ENCODE measurements at places on chromosomes 7 and 10.

GRCh38 chr10:44384601-44385025, 284 bp downstream of the CXCL12 start:
- no peak for DNase-seq

DNA sequence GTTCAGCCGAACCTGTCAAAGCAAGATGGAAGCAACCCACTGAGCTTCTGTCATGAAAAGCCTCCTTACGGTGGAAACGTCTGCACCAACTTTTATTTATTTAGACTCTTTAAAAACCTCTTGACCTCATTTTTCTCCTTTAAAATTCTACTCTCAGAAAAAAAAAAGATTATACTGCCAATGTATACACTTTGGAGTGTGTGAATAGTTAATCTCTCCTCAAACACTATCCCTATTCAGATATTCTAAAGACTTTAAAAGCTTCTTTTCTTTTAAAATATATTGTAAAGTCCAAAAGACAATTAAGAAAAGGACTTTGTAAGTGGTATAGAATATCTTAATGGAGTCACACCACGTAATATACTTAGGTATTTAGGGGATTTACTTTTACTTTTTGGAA, 335.2 kb upstream of the SEMA3D start:
- DNase-seq = no peak

- DNase-seq = no peak
Measured at GRCh38 chr10:129793996-129794395, 170.1 kb downstream of the EBF3 start.

DNA sequence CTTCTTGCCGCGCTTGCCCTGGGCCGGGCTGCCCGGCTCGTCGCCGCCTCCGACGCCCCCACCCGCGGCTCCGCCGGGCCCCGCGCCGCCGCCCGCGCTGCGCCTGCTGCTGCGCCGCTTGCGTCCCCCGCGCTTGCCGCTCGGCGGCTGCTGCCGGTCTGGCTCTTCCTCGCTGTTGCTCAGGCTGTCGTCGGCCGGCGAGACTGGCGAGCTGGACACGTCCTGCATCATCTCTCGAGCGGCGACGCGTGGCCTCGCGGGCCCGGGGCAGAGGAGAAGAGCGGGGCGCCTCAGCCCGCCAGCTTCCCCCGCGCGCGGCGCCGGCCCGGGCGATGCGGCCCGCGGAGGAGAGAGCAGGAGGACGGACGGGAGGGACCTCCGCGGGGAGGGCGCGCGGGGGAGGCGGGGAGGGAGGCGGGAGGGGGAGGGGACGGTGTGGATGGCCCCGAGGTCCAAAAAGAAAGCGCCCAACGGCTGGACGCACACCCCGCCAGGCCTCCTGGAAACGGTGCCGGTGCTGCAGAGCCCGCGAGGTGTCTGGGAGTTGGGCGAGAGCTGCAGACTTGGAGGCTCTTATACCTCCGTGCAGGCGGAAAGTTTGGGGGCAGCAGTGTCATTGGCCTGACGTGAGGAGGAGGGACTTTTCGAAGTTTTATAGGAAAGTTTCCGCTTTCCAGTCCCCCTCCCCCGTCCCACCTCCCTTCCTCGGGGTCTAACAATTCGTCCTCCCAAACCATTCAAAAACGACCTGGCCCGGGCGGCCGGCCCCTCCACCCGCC, at the start of gene TWIST1:
TWIST1 (minus strand) TSS at position 546 of the 779 bp plus-strand sequence; CDS start at position 231, 315 bp downstream.
- no peak for DNase-seq

DNA sequence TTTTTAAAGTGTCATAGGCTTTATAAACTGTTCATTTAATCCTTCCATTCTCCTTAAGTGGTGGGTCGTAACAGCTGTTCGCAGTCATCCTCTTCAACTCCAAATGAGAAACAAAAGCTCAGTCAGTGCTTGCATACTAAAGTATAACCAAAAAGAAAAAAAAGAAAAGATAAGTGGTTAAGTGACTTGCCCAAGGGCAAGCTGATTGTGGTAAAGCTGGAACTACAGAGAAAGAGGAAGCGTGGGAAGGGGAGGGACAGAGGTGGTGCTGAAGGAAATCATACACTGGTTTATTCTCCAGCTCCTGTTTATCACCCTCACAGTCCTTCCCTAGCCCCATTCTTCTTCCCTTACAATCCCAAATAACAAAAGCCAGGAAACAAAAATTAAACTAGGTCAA, 29.6 kb downstream of the IDE start:
- no peak for DNase-seq

- no peak for DNase-seq
Measured at GRCh38 chr10:3778692-3779157, 6.3 kb downstream of the KLF6 start.

- no peak for DNase-seq
Measured at GRCh38 chr10:31582365-31583052, 263.5 kb downstream of the ZEB1 start.

- DNase-seq = no peak
Measured at GRCh38 chr7:69786730-69787395, 188.6 kb downstream of the AUTS2 start.

DNA sequence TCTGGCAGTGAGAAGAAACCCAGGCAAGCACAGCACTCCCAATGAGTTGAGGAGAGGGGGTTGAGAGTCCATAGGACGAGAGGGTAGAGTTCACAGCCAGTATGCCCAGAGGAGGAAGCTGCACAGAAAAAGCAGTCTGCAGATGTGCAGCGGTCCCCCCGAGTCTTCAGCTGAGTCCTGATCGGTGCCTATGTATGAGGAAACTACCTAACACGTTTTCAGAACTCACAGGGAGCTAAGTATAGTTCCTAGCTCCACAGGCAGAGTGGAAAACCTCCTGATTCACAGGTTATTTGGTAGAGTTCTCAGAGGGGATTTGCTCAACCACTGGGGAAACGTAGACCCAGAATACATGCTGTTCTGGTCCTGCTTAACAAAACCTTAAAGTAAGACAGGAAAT, 271.3 kb upstream of the CNTNAP2 start:
- DNase-seq = no peak

- no peak for DNase-seq
Measured at GRCh38 chr7:957418-958220, 3.1 kb upstream of the ADAP1 start.

GRCh38 chr7:101669307-101669706, 40.2 kb upstream of the MYL10 start:
- no peak for DNase-seq

GRCh38 chr10:23338155-23338828, 6.3 kb downstream of the C10orf67 start:
- DNase-seq = no peak

DNA sequence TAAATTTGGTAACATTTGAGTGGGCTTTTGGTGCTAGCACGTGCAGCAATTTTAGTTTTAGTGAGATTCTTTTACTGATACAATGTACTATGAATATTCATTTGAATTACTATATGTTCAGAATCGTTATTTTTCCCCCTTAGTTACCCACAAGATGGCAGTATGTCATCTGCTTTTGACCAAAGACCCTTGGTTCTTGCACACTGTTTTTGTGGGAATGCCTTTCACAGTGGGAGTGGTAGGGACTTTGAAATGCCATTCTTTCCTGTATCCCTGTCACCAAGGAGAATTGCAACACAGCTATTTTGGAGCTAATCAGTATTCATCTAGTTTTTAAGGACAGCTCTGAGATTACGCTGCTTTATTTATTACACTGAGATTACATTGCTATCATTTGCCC, 40.6 kb downstream of the SEC23IP start:
- no peak for DNase-seq

- DNase-seq = no peak
Measured at GRCh38 chr7:155215576-155216325, 81.9 kb upstream of the INSIG1 start.

- DNase-seq = no peak
Measured at GRCh38 chr10:12194752-12195271, 879 bp downstream of the NUDT5 start.

- no peak for DNase-seq
Measured at GRCh38 chr10:122062831-122063674, 74.1 kb downstream of the TACC2 start.

GRCh38 chr7:110010359-110010758, 1080.6 kb upstream of the LRRN3 start:
- no peak for DNase-seq

GRCh38 chr7:127473409-127473808, 80.9 kb upstream of the ZNF800 start:
- DNase-seq = no peak

DNA sequence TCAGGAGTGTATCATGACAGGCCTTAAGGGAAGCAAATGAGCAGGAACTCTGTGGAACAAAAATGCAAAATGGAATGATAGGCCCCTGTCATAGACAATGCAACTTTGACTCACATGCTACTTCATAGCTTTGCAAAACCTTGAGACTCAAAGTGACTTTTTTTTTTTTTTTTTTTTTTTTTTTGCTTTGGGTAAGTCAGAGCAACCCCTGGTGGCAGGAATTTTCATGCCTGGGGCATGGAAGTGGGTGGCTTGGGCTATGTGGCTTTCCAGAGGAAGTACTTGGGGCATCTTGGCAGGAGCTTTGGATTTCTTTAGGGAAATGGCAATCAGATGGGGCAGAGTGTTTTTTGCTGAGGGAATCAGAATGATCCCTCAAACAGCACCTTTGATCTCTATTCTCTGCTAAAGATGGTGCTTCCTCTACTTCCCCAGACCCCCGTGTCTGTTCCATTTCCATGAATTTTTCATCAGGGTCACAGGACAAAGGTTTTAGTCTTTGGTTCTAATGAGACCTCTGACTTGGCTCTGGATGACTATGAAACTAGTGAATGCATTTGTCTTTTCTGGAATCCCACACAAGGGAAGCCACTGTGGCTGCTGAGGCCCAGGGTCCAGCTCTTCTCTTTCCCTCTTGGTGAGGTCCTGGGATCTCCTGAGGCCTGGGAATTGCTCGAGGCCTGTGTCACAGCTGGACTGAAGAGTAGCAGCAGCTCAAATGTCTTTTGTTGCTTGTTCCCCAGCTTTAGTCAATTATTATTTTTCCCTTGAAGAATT, 62.8 kb downstream of the TACC2 start:
- no peak for DNase-seq

DNA sequence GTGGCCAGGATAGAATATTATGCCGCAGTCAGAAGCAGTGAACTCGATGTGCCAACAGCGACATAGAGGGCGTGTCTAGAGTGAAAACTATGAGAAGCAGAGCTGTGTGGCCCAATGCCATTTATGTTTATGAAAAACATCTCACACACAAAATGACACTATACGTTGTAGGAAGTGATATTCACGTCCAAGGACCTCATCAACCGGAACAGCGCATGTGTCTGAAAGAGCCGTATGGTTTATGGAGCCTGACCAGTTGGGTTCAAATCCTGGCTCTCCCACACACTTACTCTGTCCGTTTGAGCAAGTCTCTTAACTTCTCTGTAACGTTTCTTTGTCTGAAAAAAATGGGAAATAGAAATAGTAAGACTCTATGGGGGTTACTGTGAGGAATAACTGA, 20.5 kb downstream of the TAS2R40 start:
- no peak for DNase-seq

GRCh38 chr10:128025437-128025836, 100.8 kb downstream of the MKI67 start:
- no peak for DNase-seq

DNA sequence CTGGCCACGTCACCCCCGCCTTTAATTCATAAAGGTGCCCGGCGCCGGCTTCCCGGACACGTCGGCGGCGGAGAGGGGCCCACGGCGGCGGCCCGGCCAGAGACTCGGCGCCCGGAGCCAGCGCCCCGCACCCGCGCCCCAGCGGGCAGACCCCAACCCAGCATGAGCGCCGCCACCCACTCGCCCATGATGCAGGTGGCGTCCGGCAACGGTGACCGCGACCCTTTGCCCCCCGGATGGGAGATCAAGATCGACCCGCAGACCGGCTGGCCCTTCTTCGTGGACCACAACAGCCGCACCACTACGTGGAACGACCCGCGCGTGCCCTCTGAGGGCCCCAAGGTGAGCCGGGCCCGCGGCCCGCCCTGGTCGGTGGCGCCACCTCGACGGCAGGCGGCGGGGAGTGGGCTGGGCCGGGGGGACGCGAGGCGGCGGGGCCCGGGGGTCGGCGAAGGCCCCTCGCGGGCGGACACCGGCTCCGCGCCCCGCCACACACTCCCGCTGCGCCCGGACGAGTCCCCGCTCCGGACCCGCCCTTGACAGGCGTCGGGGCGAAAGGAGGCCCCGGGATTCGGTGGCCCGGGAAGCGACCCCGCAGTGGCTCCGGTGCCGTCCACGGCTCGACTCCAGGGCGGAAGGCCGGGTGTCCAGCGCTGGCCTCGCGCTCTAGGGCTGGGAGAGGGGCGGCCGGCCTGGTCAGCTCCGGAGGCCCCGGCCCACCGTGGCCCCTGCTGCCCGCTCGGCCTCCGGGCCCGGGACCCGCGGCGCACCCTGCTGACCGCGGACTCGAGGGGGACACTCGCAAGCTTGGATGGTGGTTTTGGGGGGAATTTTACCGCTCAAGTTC, 557 bp downstream of the BAG3 start:
- no peak for DNase-seq

Data from GM18507 (cell line).